NCI-H82 (cell line): ENCODE measurements at places on chromosomes 13 and 19.

GRCh38 chr13:68160466-68160865, 930.3 kb upstream of the PCDH9 start:
- DNase-seq = no peak

DNA sequence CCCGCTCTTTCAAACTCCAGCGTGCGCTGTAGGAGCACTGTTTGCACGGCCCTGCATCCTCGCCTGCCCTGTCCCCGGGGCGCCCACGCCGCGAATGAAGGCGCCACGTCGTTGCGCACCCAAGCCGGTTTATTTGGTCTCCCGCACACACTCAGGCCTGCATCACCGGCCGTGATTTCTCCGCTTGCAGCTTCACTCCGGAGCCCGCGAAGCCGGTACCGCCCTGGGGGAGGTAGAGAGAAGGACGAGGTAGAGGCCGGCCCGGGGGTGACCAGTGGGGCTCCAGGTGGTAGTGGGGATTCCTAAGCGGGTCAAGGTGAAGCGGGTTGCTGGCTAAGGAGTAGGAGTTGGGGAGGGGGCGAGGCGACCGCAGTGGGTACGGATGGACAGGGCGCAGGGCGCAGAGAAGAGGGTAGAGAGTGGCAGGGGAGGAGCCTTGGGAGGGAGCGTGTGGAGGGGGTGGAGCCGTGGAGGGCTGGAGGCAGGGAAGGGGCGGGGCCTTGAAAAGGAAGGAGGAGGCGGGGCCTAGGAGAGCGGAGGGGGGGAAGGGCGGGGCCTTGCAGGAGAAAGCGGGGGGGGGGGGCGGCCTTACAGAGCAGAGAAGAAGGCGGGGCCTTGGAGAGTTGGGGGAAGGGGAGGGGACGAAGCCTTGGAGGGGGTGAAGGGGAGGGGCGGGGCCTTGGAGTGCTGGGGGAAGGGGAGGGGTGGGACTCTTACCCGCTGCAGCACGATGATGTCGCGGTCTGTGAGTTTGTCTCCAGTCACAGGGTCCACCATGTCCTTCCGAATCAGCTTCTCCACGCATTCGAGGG, 24.6 kb downstream of the NOSIP start:
- peak; percentile 86 for DNase-seq

- no peak for DNase-seq
Measured at GRCh38 chr13:100497389-100497788, 91.2 kb downstream of the GGACT start.

GRCh38 chr13:73303851-73304250, 245.0 kb downstream of the KLF5 start:
- DNase-seq = no peak

GRCh38 chr19:46016426-46017094, 6.3 kb downstream of the PGLYRP1 start:
- peak; percentile 89 for DNase-seq

DNA sequence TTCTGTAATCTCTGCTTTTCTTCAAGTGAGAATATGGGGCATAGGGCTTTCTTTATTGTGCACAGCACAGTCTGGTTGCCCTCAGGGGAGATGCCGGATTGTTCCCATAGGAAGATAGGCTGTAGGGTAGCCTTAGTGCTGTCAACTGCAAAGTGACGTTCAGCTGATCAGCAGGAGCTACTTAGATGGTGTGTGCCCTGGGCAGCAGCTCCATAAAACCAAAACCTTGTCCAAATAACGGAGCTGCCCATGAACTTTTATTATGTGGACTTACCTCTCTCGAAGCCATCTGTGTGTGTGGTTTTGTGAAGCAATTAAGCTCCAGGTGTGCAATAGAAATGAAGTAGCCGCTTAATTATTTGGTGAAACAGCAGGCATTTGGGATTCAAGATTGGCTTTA, 120.0 kb upstream of the RNF113B start:
- no peak for DNase-seq

- DNase-seq = no peak
Measured at GRCh38 chr13:44425815-44426078, 52.1 kb downstream of the SERP2 start.

- DNase-seq = no peak
Measured at GRCh38 chr13:103315711-103316110, 249.5 kb upstream of the SLC10A2 start.

DNA sequence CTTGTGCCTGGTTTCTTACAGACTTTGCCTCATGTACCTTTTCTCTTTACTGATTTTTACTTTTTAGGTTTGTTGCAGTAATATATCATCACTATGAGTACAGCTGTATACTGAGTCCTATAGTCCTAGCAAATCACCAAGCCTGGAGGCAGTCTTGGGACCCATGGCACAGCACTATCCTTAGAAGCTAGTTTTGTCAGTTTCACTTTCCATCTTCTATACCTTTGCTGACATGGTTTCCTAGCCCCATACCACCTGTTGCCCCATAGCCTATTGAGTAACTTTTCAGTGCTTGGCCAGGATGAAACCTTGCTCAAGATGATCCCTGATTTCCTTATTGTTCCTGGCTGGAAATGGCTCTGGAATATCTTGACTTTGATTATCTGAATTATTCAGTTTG, 826.4 kb downstream of the GPC5 start:
- DNase-seq = no peak

DNA sequence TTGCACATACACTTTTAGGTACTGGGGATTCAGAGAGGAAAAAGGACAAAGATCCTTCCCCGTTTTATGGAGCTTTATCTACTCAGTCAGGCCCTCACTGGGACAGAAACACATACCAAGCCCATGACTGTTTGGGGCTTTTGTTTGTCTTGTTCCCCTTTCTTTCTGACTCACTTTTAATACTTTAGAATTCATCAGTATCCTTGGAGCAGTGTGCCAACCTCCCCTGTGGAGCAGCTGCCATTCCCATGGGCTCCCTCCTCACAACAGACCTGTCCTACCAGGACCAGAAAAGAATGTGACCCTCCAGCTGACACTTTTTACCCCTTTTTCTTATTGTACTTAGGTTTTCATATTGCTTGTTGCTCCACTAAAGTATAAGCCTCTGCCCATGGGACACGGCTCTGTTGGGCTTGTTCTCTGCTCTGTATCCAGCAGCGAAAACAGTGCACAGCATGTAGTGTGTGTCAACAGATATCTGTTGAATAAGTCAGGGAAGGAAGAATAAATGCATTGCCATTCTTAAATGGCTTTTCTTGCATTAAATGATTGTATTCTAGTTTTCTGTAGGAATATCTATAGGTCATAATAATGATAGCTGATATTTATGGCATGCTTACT, 431.1 kb downstream of the EFNB2 start:
- DNase-seq = no peak

DNA sequence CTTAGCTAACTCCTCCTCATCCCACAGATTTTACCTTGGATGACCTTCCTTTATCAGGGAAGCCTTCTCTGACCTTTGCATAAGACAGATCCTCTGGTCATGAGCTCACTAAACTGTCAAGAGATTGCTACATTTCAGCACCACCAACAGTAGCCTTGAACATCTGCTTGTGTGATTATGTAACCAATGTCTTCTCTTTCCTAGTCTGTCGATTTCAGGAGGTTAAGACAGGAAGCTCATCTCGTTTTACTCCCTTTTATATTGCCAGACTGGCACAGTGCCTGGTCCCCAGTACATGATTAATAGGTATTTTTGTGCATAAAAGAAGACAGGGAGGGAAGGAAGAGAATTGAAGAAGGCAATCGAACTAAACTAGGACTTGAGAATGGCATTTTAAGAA, 1697.7 kb downstream of the EFNB2 start:
- DNase-seq = peak; percentile 27

DNA sequence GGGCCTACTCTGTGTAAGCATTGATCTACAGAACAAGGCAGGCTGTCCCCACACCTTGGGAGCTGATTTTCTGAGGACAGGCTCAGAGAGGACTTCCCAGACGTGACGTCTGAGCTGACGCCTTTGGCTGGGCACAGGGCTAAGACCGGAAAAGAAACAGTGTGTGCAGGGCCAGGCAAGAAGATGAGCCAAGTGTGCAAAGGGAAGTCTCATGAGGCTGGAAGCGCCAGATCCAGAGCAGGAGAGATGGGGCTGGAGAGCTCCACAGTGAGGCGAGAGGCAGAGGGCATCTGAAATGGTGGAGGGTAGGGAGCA, 12.7 kb downstream of the IGLON5 start:
- no peak for DNase-seq

DNA sequence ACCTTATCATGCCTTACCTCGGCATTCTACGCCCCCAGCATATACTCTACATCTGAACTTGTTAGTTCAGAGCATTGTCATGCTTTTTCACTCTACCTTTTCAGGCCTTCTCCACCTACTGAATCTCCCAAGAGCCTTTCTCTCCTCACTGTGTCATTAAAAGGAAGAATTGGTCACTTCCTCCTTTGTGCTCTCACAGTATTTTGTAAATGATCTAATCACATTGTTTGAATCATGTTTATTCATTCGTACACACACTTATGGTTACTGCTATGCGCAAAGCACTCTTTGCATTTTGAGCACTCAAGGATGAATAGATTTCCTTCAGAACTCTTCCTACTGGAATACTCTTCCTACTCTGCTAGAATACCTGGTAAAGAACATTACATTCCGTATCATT, 15.8 kb upstream of the ELF1 start:
- DNase-seq = no peak

DNA sequence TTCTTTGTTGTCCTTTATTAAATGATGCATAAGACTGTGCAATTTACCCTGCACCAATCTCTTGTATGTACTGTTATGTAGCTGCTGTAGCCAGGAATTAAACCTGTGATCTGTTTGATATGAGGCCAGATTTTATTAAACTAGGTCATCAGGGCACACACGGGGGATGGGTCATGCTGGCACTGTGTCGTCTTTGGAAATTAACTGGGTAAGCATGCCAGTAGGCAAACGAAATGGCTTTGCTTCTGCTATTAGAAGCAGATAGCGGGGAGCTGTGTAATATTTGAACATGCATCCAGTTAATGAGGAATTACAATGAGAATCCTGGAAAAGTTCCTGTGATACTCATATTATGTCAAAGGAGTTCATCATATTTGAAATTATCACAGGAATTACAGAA, 23.5 kb downstream of the MTUS2 start:
- no peak for DNase-seq

GRCh38 chr13:107811233-107812013, 403.9 kb downstream of the LIG4 start:
- peak; percentile 95 for DNase-seq

DNA sequence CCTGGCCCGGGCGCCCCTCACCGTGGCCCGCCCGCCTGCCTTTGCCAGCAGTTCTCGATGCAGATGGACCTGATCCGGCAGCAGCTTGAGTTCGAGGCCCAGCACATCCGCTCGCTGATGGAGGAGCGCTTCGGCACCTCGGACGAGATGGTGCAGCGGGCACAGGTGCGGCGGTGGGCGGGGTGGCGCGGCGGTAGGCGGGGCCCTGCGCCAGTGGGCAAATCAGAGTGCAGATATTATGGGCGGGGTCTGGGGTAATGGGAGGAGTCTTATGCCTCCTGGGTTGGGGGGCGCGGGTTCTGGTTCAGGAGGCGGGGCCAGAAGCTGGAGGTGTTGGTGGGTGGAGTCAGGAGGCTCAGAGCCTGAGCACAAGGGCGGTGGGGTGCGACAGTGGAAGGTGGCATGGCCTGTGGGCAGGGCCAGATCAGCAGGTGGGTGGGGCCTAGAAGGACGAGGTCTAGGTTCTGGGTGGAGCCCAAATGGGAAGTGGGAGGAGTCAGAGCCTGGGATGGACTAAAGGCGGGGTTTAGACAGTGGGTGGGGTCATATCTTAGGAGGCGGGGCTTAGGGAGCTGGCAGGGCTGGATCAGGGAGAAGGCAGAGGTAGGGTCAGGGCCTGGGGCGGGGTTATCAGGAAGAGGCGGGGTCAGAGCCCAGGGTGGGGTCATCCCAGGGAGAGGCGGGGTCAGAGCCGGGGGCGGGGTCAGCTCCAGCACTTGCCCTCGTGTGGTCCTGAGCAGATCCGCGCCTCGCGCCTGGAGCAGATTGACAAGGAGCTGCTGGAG, 5.6 kb downstream of the APC2 start:
- peak; percentile 86 for DNase-seq

GRCh38 chr13:111506125-111506524, 185.7 kb downstream of the TEX29 start:
- DNase-seq = no peak

GRCh38 chr13:40189898-40190630, 476.4 kb downstream of the FOXO1 start:
- peak; percentile 43 for DNase-seq

- no peak for DNase-seq
Measured at GRCh38 chr19:35389192-35389861, 18.5 kb downstream of the GPR42 start.

- no peak for DNase-seq
Measured at GRCh38 chr13:46685006-46685730, 111.8 kb downstream of the ESD start.

DNA sequence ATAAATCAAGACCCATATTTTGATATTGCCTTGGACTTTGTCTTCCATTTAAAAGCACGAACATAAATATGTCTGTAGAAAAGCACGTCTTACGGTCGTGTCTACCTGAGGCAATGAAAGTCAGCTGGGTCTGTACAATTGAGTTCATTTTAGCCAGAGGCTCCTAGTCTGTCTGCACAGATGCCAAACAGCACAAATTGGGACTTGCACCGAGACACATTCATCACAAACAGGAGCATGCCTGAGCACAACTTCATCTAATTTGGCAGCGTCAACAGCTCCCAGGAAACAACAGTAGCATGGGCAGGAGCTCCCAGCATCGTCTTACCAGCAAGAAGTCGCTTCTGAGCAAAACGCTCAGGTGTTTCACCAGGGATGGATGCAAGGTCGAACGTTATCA, 687.0 kb downstream of the EFNB2 start:
- no peak for DNase-seq

DNA sequence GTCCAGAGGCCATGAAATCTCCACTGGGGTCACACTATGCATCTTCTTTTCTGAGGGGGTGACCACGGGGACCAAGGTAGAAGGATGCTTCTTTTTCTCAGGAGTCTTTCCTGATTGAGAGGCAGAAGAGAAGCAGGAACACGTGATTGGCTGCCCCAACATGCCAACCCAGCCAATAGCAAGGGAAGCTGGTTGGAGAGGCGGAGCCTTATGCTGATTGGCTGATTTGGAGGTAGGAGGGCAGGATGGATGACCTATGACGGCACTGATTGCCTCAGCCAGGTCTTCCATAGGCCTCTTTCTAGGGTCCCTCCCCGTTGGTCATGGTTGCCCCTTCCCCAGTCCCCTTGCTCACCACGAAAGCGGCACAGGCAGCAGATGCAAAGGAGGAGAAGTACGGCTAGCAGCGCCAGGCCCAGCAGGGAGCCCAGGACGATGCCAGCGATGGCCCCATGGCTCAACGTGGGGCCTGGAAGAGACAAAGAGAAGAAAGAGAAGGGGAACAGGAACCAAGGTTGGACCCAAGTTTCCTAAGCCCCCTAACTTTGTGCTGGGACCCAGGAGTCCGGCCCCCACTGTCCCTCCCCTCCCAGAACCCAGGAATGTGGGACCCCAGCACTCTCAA, 8.0 kb downstream of the VSIG10L start:
- peak; percentile 65 for DNase-seq

GRCh38 chr19:18612051-18612771, 459 bp upstream of the TMEM59L start:
- DNase-seq = no peak

- peak; percentile 12 for DNase-seq
Measured at GRCh38 chr13:27712421-27712820, 79.9 kb upstream of the GSX1 start.

- DNase-seq = no peak
Measured at GRCh38 chr19:40220674-40221073, 2.5 kb upstream of the TTC9B start.
